ENCODE measurements at places on chromosomes 16 and 17.
A peak's percentile ranks its signal among the peaks of the same experiment; 100 is the strongest.

DNA sequence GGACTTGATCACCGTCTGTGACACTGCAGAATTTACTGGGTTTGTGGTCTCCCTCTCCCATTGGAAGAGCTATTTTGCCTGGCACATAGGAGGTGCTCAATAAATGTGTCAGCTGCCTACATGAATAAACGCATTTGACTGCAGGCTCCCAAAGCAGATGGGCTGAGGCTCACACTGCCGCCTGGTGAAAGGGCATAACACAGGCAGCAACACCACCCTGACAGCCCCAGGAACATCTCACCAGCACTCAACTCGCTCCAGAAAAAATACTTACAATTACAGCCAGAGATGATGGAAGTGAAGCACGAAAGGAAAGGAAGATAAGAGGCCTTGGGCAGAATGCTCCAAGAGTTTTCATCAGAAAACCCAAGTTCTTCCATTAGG lies 73.9 kb downstream of the RPH3AL start:
- DNase-seq = no peak

DNA sequence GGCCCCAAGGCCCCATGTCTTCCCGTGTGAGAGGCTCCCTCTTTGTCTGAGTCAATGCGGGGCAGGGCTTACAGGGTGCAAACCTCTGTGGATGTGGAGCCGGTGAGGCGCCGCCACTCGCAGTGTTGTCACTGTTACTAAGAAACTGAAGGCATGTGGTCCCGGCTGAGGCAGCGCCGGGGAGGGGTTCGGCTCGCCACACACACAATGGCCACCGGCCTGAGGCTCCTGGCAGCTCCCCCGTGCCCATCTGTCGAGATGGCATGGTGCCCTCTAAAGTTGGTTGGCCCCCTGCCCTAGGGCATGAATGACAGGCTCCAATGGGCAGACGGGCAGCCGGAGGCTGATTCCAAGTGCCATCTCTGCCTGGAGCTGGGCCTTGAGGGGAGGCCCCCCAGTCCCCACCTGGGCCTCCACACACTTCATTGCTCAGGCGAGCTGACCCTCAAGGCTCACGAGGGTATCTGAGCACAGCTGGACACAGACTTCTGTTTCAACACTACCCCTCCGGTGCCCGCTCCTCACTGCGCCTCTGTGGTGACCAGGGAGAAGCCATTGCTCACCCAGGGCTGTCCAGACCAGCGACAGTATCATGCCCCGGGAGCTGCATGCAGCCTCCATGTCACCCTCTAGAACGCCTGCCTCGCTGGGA lies 137.2 kb downstream of the C16orf78 start:
- peak; percentile 61 for DNase-seq

DNA sequence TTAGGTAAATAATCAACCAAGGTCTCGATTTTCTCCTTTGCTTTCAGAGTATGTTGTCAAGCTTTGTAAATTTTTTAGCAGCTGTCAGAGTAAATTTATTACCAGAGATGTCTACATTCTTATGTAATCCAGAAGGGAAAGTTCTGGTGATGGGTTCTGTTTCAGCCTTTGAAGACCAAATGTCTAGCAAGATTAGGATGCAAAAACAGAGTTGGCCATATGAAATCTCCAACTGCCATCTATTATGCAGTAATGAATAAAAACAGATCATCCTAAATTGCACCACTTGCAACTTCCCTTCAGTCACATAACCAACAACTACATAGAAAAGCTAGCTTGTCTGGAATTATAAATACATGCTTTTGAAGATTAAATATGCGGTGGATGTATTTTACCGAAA lies 826.8 kb upstream of the KIF2B start:
- DNase-seq = no peak

DNA sequence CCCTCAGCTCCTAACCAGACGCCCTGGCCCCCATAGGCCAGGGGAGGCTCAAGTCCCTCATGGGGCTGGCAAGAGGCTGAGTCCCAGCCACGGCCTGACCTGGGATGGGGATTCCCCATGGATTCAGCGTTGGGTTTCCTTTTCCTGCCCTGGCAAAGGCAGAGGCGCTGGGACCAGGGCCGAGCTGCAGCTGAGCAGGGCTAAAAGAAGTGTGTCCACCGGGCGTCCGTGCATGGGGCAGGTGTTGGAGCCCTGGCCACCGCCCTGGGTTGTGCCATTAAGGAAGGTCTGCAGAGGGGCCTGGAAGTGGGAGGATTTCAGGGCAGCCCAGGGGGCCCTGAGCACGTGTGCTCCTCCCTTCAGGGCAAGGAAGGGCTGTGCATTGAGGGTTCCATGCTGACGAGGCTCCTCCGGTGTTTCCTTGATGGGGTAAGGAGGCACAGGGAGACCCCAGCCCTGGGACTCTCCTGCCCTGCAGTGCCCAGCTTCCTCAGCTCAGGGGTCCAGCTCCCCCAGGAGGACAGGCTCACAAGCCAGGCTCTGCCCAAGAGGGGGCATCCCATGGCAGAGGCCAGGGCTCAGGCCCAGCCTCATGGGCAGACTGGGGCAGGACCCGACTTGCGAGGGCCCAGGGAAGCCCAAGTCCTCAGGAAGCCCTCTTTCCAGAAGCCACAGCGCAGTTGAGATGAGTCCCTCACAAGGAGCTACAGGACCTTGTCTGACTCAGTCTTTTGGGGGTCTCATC lies 10.1 kb downstream of the TBC1D26 start:
- DNase-seq = no peak

DNA sequence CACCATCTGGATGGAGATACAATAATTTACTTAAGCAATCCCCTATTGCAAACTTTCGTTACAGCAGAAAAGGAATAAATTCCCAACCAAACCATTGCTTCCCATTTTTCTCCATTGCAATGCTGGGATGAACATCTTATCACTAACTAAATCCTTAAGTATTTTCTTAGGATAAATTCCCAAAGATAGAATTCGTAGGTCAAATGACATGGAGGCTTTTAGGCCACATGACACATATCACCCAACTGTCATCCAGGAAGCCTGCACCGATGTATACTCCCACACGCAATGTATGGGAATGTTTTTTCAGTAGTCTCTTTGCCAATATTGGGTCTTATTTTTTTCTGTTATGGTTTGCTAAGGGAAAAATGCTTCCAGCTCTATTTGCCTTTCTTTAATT lies 1.6 kb upstream of the TLCD2 start:
- no peak for DNase-seq

DNA sequence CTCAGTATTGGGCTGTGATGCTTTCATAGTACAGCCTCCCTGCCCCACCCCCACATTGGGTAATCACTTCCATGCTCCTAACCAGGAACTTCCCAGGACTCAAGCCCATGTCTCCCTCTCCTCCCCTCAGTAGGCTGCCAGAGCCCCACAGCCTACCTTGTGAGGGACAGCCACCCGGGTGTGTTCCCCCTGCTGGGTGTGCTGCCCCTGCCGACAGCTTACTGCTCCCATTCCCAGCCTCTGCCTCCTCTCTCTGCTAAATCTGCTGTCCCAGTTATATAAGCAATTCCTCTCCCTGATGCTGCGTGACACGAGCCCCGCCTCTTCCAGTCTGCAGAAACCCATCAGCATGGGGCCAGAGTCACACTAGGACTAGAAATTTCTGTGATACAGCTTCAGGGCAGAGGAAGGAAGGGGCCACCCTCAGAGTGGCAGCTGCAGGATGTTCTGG lies at the start of gene RSKR:
TSS of gene RSKR (minus strand) at position 255 of the 451 bp plus-strand sequence. CDS start at position 231, 24 bp downstream.
- DNase-seq = no peak

GRCh38 chr17:49496183-49496866 lies 1.2 kb downstream of the NGFR start:
- peak; percentile 54 for DNase-seq

GRCh38 chr17:35022536-35023063 lies 40.9 kb downstream of the RFFL start:
- no peak for DNase-seq

- no peak for DNase-seq
Observed at GRCh38 chr16:31427441-31428278, 500 bp downstream of the COX6A2 start.

GRCh38 chr17:61556224-61557188 lies 34.5 kb downstream of the NACA2 start:
- no peak for DNase-seq

GRCh38 chr17:36939802-36940312 lies 2.6 kb downstream of the LHX1 start:
- DNase-seq = no peak

- DNase-seq = peak; percentile 23
Observed at GRCh38 chr16:55370762-55371482, 46.9 kb downstream of the IRX6 start.

GRCh38 chr16:88022076-88023042 lies 71.1 kb downstream of the BANP start:
- no peak for DNase-seq

DNA sequence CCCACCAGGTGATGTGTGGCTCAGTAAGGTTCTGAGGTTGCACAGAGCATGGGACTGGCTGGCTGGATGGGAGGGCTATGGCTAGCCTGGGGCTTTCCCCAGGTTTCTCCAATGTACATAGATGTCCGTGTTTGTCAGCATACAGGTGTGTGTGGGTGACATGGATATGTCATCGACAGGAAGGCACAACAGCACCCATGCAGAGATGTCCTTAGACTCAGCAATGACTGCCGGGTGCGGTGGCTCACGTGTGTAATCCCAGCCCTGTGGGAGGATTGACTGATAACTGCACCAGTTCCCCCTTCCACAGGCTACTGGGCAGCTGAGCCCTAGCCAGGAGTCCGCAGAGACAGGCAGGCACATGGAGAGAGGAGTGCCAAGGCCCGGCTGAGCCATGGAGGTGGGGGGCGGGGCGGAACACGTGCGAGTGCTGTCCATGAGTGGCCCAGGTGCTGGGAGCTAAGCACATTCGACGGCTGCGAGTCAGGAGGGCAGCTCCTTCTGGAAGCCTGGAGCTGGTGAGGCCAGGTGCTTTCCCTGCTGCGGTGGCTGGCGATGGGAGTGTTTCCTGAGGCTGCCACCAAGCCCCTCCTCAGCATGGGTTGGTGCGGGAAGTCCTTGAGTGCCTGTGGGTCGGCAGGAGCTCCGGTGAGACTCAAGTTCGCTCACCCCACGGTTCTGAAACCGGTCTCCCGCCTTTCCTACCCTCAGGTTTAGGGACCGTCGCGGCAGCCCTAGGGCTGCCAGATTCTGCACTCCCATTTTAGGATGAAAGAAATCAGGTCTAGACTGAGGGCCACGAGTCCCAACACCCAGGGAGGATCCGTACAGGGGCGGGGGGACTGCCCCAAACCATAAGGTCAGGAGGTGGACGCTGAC lies 858 bp upstream of the ASPSCR1 start:
- no peak for DNase-seq

DNA sequence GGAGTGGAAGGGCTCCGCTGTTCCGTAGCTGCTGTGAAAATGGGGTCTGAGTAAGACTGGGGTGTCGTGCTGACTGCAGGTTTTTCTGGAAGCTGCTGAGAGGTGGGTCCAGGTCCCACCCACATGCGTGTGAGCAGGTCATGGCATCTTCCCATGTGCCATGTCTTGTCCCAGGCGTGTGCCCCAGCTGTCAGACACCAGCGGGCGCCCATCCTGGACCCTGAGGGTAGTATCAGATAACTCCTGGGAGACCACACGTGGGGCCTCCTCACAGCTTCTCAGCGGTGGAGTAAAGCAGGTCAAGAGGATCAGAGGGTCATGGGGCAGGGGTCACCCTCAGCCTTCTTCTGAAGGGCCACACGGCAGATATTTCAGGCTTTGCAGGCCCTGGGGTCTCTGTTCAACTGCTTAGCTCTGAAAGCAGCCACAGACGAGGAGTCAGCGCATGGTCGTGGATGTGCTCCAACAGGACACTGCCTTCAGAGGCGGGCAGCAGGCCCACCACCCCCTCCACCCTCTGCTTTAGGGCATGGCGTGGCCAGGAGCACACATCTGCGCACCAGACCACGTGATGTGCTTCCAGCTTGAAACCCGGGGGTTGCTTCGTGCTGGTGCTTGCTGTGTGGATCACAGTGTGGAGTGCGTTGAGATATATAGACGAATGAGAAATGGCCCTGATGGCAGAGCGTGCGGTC lies 68.7 kb downstream of the BANP start:
- DNase-seq = no peak

DNA sequence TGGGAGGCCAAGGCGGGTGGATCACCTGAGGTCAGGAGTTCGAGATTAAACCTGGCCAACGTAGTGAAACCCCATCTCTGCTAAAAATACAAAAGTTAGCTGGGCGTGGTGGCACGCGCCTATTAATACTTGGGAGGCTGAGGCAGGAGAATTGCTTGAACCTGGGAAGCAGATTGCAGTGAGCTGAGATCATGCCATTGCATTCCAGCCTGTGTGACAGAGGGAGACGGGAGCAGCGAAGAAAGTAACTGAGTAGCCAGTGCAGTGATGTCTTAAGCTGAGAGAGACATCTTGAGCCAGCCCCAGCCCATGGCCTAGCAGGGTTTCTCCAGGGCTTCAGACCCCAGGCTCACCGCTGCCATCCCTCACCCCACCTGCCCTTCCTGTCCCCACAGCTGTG lies 9.8 kb upstream of the SMIM5 start:
- DNase-seq = no peak

GRCh38 chr17:82242977-82243647 lies 14.3 kb downstream of the SLC16A3 start:
- peak; percentile 95 for DNase-seq

- no peak for DNase-seq
Observed at GRCh38 chr17:17510456-17511292, 14.5 kb upstream of the RASD1 start.

GRCh38 chr17:59723041-59723440 lies 15.6 kb downstream of the VMP1 start:
- DNase-seq = no peak

DNA sequence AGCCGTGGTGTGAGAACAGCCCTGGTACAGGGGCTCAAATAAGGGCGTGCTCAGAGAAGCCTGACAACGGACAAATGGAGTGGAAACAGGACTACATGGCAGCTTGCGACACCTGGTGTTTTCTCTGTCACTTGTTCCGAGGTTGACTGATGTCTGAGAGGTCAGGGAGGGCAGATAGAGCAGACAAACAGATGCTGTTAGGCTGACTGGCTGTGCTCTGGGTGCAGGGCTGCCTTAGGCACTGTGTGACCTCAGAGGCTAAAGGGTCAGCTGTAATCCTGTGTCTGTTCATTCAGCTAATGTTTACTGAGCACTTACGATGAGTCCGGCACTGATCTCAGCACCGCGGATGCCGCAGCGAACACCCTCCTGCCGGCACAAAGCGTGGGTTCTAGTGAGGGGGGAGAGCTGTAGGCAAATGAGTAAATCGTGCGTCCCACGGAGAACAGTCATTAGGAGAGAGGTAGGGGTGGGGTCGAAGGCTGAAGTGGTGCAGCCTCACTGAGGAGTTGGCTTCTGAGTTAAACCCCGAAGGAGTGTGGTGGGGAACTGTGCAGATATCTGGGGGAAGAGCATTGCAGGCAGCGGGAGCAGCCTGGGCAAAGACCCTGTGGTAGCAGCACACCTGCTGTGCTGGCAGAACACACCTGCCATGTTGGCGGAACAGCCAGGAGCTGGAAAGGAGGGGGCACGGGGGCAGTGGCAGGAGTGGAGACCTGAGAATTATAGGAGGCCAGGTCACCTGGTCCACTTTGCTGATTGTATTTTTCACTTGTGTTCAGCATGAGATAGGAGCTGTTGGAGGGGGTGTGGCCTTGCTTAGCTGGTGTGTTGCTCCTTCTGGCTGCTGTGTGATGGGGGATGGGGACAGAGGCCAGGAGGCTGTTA lies 35.0 kb downstream of the GPT2 start:
- no peak for DNase-seq

Measured in NCI-H1694 (cell line).